CD4-positive, CD25-positive, alpha-beta regulatory T cell (primary cell): ENCODE measurements at places on chromosomes 13 and 19. TPM values are rescaled to one million over a fixed set of nuclear protein-coding genes. Genes with fewer than 3 reads are reported as not detected.

The ZNF829 gene
- 4.8 TPM for total RNA-seq

The SIGLEC8 gene
- total RNA-seq: not detected

The PGLYRP1 gene
- total RNA-seq: not detected

The RXFP2 gene
- not detected for total RNA-seq

- DNase-seq: no peak
Measured at GRCh38 chr13:37134411-37135041, 29.1 kb upstream of the CSNK1A1L start.

DNA sequence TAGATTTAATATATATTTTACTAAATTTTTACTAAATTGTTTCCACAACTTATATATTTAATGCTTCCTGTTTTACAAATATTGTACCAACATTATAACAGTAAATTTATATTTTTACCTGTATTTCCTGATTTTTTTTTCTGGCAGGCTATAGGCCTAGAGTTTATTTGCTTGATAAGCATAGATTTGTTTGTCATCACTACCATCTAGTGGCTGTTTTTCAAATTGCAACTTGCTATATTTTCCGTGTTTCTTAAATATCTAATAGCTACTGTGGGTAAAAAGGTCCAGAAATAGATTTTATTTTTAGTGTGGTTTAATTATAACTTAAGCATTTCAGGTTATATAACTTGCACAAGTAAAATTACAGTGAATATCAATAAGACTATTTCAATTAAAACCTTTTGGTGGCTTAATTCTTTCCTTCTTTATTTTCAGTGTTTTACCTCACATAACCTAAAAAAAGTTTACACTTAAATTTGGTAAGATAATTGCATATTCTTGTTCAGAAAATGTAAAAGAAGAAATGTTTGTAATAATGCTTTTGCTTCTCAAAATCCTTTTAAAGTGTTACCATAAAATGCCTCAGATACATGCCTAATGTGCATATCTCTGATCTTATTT is 60.6 kb downstream of the NDFIP2 start:
- DNase-seq: peak; percentile 61

DNA sequence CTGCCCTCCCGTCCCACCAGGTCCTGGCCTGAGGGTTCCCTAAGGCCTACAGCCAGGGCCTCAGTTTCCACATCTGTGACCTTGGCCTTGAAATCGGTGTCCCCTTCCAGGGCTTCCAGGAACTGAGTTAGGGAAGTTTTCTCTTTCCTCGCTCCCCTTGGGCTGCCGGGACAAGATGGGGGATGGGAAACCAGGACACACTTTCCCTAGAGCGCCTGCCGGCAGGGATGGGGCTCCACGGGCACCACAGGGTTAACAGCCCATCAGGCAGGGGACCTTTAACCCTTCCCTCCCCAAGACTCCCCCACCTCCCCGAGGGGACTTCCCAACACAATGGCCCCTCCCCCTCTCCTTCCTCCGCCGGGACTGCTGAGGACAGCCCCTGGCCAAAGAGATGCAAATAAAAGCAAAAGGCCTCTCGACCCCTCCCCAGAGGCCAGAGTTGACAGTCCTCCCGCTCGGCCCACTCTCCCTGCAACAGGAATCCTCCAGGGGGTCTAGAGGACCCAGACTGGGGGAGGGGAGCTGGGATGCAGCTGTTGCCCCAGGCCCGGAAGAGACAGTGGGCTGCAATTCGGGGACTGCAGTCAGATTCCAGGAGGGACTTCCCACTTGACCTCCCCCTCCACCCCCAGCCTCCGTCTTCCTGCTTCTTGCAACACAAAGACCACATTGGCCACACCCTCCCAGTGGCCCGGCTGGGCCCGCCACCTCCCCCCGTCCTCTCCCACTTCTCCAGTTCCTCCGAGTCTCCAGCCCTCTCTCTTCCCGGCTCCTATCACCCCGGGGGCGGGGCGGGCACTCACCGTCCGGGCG is 3.4 kb downstream of the BBC3 start:
- no peak for DNase-seq

- no peak for DNase-seq
Measured at GRCh38 chr19:52936954-52937325, 13.7 kb upstream of the ZNF888 start.

DNA sequence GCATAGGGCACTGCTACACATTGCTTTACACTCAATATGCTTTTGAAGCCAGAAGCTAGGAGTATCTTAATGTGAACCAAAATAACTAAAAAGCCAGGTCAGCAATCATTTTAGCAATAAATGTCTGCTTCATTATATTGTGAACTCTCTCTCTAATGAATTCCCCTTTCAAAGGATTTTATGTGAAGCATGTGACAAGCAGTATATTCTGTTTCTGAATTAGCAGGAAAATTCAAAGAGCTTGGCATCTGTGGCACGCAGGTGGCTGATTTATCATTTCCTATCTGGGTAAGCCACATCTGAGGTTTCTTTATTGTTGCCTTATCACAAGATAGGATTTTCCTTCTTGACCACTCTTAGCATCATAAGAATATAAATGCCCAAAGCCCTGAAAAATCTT is 56.8 kb upstream of the KLF12 start:
- DNase-seq: no peak

- no peak for DNase-seq
Measured at GRCh38 chr13:50441130-50441529, 402.4 kb downstream of the DLEU7 start.

DNA sequence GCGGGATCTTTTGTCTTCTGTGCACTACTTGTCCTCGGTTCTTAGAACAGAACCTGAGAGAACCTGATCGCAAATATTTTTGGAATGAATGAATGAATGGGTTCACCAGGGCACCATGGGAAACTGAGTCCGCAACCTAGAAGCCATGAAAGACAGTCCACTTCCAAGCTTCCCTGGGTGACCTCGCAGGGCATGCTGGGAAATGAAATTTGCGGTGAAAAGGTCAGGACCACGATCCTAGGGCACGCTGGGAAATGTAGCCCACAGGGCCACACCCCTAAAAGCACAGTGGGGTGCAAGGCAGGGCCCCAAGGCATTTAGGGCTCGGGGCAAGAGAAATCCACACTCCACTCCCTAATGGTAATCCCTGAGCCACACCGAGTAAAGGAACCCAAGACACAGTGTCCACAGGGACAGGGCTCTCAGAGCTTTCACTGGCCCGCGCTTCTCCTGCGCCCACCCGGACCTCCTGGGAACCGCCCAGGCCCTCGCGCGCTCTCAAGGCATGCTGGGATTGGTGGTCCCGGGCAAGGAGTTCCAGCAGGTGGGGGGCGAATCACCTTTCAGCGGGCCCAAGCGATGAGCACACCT is 1.1 kb upstream of the PPP1R12C start:
- DNase-seq: no peak

- no peak for DNase-seq
Measured at GRCh38 chr19:54336893-54337857, 1.8 kb downstream of the LILRA4 start.

DNA sequence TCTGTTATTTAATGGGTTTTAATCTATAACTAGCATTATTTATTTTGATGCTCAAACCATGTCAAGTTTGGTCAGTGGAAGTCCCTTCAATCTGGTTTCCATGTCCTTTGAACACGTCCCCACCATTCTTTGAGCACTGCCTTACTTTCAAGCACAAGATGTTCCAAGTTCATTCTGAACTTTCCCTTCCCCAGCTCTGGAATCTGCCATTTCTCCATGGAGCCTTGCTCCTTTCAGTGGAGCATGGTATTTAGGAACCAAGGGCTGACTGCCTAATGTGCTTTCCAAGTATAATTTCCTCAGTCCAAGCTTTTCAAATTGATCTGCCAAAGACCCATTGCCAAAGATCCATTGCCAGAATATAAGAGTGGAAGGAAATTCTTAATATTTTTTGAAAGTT is 1.1 kb upstream of the ZNF546 start:
- no peak for DNase-seq

DNA sequence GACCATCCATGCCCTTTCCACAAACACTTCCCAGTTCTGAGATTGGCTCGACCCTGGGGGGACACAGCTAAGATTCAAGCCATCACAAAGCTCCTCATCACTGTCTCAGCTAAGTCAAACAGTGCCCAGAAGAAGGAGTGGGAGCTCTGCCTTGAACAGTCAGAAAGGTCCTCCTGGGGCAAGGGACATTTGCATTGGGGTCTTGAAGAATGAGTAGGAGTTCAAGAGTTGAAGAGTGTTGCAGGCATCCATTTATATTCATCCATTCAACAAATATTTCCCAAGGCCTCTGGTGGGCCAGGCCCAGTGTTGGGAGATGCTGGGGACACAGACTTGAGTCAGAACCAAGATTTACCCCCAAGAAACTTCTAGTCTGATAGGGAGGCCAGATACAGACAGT is 6.5 kb downstream of the IGLON5 start:
- DNase-seq: no peak

- DNase-seq: no peak
Measured at GRCh38 chr13:93305886-93306285, 79.3 kb downstream of the GPC6 start.

- no peak for DNase-seq
Measured at GRCh38 chr19:56269348-56269747, 3.2 kb upstream of the EDDM13 start.

GRCh38 chr13:51834581-51835171 is 10.3 kb downstream of the TMEM272 start:
- DNase-seq: no peak

- no peak for DNase-seq
Measured at GRCh38 chr13:92679602-92680001, 547.0 kb upstream of the GPC6 start.

GRCh38 chr13:72657379-72657778 is 70.0 kb downstream of the MZT1 start:
- DNase-seq: no peak

- DNase-seq: no peak
Measured at GRCh38 chr13:86161257-86161656, 362.0 kb upstream of the SLITRK6 start.

DNA sequence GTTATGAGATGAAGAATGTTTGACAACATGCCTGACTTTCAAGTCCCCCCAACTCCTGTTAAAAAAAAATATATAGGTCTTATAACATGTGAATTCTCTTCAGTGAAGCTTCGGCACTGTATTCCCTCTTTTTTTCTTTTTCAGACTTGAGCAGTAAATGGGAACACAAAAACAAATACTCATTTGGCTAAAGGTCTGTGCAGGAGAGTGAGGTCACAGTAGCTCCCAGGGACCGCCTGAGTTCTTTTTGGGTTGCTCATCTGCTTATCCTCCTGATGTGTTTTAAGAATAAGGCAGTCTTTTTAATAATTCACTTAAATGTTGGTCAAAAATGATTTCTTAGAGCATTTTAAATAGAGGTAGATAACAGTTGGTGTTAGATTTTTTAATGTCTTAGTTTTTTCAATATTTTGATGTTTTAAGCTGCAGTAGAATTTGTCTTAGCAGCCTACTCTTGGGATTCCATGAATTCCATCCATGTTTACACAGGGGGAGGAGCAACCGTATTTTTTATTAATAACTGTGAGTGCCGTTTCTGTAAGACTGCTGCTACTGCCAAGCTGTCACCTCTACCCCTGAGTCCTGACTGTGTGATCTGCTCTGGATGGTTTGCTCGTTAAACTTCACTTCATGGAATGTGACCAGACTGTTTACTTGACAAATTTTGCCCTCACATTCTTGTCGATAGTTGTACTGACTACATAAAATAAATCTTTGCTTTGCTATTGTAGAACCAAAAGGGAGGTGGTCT is 14.9 kb downstream of the HNRNPM start:
- DNase-seq: no peak

DNA sequence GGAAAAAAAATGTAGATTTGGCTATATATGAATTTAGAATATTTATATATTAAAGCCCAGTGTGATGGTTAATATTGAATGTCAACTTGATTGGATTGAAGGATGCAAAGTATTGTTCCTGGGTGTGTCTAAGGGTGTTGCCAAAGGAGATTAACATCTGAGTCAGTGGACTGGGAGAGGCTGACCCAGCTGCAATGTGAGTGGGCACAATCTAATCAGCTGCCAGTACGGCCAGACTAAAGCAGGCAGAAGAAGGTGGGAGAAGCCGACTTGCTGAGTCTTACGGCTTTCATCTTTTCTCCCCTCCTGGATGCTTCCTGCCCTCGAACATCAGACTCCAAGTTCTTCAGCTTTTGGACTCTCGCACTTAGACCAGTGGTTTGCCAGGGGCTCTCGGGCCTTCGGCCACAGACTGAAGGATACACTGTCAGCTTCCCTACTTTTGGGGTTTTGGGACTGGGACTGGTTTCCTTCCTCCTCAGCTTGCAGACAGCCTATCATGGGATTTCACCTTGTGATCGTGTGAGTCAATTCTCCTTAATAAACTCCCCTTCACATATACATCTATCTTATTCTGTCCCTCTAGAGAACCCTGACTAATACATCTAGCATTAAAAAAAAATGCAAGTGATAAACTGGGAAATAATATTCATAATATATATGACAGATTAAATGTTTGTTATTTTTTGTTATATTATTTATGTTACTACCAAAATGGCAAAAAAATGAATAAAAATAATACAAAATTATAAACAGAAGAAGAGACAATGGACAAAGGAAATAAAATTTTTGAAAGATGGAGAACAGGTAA is 122.4 kb downstream of the DLEU7 start:
- no peak for DNase-seq

DNA sequence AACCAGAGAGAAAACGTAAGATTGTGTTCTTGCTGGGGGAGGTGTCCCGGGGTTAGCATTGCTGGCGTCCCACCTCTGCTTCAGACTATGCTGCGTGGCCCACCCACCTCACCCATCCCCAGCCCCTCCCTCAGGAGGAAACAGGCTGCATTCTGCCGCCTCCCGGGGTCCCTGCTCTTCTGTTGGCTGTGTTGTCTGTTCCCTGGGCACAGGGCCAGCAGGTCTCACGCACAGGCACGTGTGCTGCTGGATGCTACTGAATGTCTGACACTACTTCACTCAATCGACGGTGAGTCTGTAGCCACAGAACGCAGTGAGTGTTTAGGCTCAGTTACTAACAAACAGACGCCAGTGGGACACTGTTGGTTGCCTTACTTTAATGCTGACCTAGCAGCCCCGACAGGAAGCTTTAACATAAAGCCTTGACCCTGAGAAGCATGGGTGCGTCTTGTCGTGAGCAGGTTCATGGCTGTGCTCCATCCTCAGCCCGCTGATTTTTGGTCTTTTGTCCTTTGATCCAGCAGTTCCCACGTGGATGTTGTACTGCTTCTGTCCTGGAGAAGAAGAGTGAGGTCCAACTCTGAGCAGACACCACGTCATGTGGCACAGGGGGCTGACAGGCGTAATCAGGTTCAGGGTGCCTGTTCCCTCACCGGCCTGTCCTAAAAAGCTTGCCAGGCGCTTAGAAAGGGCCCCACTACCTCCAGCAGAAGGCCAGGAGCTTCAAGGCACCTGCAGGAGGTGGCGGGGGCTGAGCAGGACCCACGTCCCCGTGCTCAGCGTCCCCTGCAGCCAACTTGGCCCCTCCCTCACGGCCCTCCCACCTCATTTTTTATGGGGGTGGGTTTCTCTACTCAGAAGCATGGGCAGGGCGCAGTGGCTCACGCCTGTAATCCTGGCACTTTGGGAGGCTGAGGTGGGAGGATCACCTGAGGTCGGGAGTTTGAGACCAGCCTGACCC is 26.0 kb downstream of the NAXD start:
- DNase-seq: no peak

GRCh38 chr19:13195678-13196077 is 45.5 kb downstream of the IER2 start:
- DNase-seq: peak; percentile 57

- no peak for DNase-seq
Measured at GRCh38 chr13:113648216-113648610, 9.8 kb downstream of the ATP4B start.
